NCI-H1048 (cell line): ENCODE measurements at places on chromosomes 16 and 17.

GRCh38 chr17:2965621-2966595 is 97.5 kb downstream of the OR1D5 start:
- DNase-seq: no peak

DNA sequence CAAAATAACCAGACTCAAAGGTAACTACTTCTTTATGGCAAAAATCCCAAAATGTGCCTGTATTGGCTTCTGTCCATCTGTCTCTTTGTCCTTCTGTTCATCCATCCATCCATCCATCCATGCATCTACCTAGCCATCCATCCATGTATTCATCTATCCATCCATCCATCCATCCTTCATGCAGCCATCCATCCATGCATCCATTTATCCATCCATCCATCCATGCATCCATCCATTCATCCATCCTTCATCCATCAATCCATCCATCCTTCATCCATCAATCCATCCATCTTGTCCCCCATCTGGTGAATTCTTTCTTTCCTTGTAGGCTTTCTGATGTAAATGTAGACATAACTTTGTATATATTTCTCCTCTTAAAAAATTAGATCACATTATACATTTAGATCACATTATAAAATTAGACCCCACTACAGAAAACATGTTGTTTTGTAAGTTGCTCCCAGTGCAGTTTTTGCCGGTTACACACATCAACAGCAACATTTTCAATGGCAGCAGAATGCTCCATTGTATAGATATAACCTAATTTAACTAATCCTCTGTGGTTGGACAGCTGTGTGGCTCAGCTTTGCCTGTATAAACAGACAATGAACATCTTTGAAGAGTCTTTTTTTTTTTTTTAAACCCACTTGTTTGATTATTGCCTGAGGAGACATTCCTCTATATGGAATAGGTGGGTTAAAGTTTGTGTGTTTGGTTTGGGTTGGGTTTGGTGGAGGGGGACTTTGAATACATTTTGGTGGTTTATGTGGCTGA is 72.0 kb downstream of the MSI2 start:
- DNase-seq: peak; percentile 82

GRCh38 chr17:50661795-50662391 is 27.2 kb downstream of the ABCC3 start:
- no peak for DNase-seq

DNA sequence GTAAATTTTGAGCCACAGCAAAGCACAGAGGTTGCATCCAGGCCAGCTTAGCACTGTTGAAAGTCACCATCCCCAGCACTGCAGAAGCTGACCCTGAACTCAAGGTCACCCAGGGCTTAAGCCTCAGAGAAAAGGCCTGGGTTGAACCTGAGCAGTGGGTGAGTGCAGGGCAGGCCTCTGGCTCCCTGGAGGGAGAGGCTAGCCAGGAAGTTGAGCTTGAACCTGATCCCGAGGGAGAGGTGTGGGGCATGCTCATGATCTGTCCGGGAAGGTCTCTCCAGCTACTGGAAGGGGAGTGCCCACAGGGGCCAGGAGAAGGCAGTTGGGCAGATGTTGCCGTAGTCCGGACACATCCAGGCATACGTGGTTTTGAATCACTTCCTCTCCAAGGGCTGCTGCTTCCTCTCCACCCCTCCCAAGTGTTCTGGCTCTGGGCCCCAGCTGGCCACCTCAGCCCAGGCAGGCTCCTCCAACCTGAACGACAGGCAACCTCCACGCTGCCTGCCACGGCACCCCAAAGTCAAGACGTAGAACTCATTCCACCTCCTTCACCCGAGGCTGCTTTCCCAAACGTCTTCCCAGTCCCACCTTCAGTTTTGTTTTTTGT is 18.4 kb downstream of the CARHSP1 start:
- DNase-seq: no peak

DNA sequence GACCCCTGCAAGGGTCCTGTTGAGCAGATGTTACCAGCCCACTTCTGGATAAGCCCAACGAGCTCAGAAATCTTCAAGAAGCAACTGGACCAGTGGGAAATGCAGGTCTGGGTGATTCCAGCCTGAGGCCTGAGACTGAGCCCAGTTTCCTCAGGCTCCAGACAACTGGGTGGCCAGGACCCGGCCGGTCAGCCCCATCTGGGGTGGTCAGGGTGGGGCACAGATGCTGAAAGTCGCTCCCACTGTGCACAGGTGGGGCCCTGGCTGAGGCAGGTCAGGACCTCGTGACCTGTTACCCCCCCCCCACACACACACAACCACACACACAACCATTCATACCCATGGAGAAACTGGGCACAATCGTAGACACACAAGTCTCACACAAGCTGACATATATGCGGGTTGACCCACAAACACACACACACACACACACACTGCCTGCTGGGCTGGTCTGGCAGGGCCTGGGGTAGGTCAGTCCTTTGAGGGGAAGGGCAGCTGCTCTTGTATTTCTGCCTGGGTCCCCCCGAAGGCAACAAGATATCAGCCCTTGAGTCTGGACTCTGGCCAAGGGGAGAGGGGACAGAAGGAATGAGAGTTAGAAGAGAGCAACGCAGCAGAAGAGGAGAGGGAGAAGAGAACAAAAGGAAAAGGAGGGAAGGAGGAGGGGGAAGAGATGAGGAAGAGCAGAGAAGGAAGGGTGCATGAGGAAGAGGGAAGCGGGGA is 99.0 kb upstream of the CDH5 start:
- no peak for DNase-seq

DNA sequence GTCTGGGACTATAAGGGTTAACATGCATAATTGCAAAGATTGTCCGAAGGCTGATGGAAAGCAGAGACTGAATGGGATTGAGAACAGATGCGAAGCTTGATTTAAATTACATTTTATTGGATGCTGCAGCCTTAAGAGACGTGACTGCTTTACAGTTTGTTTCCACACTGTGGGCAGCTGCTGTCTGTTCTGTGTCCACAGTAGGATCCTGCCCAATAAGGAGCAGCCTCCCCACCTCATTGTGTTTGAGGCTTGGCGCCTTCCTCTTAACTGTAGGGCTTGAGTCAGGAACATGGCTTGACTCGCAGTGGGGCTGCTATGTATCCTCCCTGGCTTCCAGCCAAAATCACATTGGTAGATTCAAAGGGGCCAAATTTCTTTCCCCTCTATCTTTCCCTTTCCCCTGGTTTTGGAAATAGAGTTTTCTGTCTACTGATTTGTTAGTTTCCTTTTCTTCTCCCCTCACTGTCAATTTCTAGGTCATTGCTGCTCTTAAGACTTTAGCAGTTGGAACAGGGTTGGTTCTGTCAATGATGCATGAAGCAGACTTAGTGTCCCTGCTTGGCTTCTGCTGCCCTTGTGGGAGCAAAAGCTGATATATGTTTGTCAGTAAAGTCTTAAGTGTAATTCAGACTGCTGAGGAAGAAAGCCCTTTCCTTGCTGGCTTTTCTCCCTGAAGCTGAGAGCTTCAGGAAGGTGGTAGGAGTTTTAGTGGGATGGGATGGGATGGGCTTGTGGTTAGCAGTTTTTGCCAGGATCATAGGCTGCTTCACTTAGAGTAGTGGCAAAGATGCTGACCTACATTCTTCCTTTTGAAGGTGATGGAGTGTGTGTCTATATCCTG is 5.0 kb upstream of the RARA start:
- DNase-seq: no peak

- no peak for DNase-seq
Observed at GRCh38 chr17:51217946-51218345, 41.9 kb downstream of the MBTD1 start.

GRCh38 chr17:4465786-4466185 is 32.0 kb downstream of the SPNS3 start:
- DNase-seq: no peak

- DNase-seq: no peak
Observed at GRCh38 chr17:48228720-48229119, 121.2 kb downstream of the SNX11 start.

DNA sequence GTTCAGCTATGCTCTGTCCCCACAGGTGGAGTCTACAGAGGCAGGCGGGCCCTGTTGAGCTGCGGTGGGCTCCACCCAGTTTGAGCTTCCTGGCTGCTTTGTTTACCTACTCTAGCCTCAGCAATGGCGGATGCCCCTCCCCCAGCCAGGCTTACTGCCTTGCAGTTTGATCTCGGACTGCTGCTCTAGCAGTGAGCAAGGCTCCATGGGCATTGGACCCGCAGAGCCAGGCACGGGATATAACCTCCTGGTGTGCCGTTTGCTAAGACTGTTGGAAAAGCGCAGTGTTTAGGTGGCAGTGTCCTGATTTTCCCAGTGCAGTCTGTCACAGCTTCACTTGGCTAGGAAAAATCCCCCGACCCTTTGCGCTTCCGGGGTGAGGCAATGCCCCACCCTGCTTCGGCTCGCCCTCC is 89.1 kb downstream of the BCAS3 start:
- DNase-seq: no peak

DNA sequence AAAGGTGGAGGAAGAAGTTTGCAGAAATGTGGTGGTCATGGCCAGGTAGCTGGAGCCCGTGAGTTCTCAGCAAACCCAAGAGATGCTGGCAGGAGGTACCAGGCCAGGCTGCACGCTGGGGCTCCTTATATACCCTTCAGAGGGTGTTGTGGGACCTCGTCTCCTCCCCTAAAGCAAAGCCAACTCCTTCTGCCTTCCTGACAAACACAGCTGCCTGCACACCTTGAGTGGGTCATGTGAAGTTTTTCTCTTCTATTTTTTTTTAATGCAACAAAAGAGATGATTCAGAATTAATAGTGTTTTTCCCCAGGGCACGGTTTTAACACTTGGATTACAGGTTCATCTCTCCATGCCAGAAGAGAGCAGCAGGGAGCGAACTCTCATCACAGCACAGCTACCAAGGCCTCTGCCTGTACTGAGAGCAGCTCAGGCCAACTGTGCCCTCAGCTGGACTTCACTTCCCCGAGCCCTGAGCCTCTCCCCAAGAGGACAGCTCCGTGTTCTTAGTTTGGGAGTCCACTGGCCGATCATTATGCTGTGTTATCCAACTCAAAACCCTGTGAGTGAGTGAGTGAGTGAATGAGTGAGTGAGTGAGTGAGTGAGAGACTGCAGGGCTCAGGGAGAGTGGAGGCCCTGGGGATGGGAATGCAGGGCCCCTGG is at the start of gene KRT15:
Gene KRT15, minus strand, starts transcription at position 102 of the 661 bp plus-strand sequence. Its CDS starts 63 bp downstream, at position 39.
- no peak for DNase-seq

- no peak for DNase-seq
Observed at GRCh38 chr16:17168181-17168580, 302.6 kb downstream of the XYLT1 start.

GRCh38 chr16:11725457-11725856 is 17.2 kb downstream of the TXNDC11 start:
- no peak for DNase-seq

DNA sequence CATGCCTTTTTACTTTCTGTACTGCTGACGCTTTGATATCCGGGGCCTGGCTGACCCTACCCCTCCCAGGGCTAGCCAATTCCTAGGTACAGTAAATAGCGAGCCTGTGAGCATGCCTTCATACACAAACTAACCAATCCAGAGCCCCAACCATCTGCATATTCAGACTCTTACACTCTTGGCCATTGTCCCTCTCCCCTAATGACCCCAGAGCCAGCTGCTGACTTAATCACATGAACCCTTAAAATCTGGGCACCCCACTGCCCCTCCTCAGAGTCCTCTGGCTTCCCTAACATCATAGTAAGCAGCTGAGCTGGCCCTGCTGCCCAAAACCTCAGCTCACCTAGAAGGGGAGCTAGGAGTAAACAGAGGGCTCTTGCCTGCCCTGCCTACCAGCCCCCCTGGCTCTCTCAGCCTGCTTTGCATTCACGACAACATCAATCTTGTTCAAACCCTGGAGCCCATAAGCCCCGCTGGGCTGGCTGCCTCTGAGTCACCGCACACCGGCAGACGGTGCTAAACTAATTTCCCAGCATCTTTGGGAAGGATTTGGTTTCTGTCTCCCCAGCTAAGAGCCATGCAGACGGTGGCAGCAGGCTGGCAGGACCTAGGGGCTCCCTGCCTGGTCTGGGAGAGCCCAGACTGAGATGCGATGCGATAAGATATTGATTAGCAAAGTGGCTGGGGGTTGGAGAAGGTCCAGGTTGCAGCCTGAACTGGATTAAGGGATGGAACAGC is 63.2 kb downstream of the CLEC19A start:
- DNase-seq: no peak

DNA sequence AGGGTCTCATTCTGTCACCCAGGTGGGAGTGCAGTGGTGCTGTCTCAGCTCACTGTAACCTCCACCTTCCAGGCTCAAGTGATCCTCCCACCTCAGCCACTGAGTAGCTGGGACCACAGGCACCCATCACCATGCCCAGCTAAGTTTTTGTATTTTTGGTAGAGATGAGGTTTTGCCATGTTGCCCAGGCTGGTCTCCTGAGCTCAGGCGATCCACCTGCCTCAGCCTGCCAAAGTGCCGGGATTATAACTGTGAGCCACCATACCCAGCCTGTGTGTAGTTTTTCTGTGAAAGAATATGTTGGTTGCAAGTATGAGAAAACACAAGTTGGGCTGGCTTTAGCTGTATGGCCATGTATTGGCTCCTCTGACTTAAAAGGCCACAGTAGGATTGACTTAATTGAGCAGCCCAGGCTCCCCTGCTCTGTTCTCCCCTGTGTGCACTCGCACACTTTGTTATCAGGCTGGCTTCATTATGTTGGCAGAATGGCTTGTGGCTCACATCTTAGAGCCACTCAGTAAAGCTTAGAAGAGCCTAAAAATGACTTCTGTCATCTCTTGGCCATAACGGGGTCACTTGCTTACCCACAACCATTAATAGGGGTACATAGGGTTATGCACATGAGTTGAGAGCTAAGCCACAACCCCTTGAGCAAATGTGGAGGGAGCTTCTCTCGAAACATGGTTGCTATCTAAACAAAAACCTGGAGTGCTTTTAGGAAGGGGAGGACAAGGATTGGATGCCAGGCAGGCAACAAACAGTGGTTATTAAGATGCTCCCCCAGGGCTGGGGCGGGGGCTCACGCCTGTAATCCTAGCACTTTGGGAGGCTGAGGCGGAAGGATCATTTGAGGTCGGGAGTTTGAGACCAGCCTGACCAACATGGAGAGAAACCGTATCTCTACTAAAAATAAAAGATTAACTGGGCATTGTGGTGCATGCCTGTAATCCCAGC is 6.1 kb downstream of the HAPSTR1 start:
- DNase-seq: no peak

DNA sequence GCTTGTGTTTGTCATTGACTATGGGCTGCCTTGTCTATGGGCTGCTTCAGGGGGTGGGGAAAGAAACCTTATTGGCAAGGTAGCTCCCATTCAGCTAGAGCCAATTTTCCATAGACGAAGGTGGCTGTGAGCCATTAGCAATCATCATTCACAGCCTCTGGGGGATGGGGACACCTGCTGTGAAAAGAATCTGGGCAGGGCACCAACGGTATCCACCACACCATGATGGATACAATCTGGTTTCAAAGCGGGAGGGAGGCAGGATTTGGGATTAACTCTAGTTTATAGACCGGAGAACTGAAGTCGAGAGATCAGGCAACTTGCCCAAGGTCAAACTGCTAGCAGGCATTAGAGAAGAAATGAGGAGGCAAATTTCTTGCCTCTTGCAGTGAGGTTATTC is 182.3 kb downstream of the SHISA9 start:
- no peak for DNase-seq

DNA sequence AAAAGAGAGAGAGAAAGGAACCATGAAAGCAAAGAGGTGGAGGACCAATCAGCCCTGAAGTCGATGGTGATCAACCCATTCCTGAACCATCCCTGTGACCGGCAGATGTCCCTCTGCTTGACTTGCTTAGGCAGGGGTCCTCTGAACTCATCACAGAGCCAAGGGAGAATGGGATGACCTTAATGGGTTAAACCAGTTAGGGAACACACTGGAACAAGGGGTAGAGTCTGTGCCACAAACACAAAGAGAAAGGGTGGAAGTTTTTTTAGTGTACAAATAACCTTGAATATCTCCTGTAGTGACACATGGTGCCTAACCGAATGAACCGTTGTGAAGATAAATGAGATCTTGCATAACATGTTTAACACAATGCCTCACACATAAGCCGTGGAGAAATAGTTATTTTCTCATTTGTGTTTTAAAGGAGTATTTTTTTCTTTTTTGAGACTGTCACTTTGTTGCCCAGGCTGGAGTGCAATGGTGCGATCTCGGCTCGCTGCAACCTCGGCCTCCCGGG is 11.2 kb downstream of the NAA60 start:
- no peak for DNase-seq
